ENCODE measurements at places on chromosomes 2 and 18.
A peak's percentile ranks its signal among the peaks of the same experiment; 100 is the strongest.

DNA sequence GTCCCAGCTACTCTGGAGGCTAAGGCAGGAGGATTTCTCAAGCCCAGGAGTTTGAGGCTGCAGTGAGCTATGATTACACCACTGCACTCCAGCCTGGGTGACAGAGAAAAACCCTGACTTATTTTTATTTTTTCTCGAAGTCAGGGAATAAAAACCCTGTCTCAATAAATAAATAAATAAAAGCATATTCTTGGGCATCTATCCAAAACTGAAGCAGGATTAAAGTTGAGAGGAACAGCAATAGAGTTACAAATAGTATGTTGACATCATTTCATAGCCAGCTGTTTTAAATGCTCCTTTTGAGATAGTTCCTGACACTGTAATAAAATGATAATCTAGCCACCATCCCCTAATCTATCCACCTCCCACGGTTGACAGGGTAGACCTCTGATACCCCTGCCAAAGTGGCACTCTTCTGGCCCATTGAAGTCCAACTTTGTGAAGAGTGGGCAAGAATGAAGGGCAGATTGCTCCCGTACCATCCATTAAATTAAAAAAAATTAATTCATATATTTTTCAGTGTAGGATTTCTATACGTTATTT lies 42.3 kb upstream of the LPIN2 start:
- DNase-seq, result peak; percentile 26

- DNase-seq, result peak; percentile 93
Measured at GRCh38 chr2:160294339-160294803, 94.3 kb upstream of the ITGB6 start.

DNA sequence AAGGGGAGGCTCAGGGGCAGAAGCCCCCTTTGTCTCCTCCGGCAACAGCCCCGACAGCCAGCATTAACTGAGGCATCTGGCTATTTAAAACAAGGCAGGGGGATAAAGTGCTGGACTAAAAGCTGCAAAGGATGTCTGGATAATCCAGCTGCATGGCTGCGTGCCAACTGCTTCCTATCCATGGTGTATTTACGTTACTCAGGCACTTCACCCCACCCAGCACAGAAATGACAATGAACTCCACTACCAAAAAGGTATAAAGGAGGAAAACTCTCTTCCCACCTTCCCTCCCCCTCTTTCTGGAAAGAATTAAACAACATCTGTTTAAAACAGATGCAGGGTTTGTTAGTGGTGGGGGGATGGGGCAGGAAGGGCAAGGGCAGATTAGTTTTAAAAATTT lies 82.5 kb downstream of the SPRED2 start:
- peak; percentile 37 for DNase-seq

DNA sequence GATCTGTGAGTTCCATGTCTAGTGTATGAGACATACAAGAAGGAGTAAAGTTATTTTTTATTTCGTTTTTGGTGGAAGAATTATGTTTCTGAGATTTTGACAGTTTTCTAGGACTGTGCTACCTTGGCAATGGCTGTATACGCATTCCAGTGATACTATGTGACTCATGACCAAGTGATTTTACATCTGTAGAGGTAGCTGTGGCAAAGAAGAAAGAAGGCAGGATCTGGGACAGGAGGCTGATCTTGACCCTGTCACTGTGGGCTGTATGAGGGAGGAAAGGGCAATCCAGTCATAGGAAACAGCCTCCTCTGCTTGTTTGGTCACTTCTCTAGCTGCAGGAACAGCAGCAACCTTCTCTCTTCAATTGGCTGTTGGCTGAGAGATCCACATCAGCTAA lies 44.0 kb upstream of the PDCL3 start:
- no peak for DNase-seq
